COR-L47 (cell line): ENCODE measurements at places on chromosomes 11 and 22.

DNA sequence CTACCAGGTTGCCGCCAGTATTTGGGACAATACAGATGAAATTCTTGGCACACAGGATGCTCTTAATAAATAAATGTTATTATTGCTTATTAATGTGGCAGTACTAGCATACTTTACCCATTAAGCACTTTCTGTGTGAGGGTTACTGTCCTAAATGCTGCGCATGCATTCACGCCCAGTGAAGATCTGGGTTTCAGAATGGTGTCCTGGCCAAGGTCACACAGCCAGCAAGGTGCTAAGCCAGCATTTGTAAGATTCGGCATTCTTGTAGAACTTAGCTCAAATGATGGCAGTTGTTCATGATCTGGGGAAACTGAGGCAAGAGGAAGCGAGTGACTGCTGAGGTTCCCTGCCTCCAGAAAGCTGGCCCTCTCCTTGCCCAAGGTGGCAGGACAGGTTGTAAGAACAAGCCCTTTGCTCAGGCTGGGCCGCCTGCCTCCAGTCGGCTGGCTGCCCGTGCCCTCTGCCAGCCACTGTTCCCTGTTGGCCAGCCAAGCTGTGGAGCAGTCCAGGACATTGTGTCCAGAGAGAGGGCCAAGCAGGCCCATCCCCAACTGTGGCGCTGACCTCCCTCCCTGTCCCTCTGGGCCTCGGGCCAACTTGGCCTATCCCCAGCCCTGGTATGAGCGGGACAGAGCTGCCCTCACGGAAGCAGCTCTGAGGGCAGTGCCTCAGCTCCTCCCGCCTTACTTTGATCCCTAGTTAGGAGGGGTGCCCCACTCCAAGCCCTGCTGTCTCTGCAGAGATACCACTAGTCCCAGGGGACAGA lies 28.8 kb downstream of the TOB2 start:
- no peak for DNase-seq

- DNase-seq = no peak
These were observed 710 bp downstream of the DERL3 start for GRCh38 chr22:23837911-23838680.

DNA sequence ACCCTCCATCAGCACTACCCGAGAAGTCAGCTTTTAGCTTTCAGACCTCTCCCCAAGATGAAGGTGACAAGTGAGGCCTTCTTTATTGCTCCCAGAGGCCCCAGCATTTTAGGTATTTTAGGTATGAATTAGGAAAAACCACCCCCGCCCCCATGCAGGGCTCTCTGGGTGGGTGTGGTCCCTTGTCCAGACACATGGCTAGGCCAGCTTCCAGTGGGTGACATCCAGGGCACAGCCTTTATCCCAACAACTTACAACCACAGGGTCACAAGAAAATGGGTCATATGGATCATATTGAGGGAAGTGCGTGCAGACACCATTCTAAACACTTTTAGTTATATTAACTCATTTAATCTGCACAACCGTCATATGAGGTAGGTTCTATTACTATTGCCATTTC lies 42.1 kb downstream of the RIBC2 start:
- DNase-seq = no peak

- DNase-seq = no peak
These were observed 1.5 kb upstream of the TOLLIP start for GRCh38 chr11:1310772-1311468.

- DNase-seq = no peak
These were observed 355.3 kb upstream of the CCDC90B start for GRCh38 chr11:83641511-83641910.
